ENCODE measurements at places on chromosomes 2 and 18.
A peak's percentile ranks its signal among the peaks of the same experiment; 100 is the strongest.

GRCh38 chr2:191012845-191013681 lies 908 bp downstream of the STAT1 start:
- no peak for ATAC-seq

GRCh38 chr2:239773228-239774141 lies 251.7 kb downstream of the NDUFA10 start:
- ATAC-seq, result no peak

DNA sequence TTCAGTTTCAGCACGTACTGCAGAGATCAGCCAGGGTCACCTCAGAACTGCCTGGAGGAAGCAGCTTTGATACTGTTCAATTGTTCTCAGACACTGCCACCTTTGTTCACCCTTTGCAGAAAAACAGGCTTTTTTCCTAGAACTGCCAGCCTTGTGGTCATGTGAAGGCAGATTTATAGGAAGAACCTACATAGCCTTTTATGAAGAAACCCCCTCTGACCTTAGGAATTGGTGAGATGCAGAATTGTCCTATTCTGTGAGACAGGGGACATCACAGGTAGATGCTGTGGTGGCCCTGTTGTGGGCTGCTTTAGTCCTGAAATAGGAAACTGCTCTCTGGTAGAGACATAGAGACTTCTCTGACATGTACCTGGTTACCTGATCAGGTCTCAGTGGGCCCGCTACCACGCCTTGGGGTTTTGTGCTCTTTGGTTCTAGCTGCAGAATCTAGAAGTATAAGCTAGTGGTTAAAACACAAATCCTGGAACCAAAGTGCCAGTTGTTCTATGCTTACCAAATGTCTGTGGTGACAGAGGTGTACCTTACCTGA lies 206.6 kb downstream of the AGPS start:
- ATAC-seq, result peak; percentile 67

- ATAC-seq, result no peak
These were observed 41.1 kb downstream of the CDCA7 start for GRCh38 chr2:173395567-173396351.

DNA sequence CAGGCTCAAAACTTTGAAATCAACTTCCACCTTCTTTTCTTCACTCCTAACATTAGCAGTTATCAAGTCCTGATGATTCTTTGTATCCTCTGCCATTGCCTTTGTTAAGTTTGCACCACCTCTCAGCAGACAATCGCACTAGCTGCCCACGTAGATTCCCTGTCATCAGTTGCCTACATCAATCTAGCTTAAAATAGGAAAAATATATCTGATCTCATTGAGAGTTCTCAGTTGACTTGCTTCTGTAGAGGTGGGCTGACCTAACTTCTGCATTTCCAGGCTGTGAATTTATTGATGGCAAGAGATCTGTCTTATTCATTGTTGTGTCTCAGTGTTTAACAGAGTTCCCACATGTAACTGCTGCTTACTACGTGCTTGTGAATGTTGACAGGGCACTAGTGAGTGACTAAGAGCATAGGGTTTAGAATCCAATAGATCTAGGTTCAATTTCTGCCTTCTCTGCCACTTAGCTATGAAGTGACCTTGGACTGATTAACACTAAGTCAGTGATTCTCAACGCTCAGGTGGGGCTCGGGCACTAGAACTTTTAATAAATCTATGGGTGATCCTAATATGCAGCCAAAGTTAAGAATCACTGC lies 3.7 kb upstream of the INSIG2 start:
- no peak for ATAC-seq

DNA sequence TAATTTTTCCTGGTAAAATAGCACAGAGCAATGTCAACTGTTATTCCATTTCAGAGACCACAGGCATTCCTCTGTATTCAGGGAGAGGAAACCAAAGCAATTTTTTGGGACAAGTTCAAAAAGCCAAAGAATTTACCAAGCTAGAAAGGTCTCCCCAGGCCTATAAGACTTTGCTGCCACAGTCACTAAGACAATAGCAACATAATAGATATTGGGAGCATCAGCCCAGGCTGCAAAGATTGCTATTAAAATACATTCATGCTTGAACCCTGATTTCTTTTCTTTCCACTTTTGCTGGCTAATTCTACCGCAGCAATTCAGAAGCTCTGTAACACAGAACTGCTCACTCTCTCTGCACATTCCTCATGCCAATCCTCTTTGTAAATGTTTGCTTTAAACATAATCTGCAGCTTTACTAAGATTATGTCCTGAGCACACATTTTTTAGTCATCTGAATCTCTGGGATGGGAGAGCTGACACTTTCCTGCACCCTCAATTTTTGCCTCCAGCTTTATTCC lies 76.3 kb downstream of the CLHC1 start:
- peak; percentile 7 for ATAC-seq

DNA sequence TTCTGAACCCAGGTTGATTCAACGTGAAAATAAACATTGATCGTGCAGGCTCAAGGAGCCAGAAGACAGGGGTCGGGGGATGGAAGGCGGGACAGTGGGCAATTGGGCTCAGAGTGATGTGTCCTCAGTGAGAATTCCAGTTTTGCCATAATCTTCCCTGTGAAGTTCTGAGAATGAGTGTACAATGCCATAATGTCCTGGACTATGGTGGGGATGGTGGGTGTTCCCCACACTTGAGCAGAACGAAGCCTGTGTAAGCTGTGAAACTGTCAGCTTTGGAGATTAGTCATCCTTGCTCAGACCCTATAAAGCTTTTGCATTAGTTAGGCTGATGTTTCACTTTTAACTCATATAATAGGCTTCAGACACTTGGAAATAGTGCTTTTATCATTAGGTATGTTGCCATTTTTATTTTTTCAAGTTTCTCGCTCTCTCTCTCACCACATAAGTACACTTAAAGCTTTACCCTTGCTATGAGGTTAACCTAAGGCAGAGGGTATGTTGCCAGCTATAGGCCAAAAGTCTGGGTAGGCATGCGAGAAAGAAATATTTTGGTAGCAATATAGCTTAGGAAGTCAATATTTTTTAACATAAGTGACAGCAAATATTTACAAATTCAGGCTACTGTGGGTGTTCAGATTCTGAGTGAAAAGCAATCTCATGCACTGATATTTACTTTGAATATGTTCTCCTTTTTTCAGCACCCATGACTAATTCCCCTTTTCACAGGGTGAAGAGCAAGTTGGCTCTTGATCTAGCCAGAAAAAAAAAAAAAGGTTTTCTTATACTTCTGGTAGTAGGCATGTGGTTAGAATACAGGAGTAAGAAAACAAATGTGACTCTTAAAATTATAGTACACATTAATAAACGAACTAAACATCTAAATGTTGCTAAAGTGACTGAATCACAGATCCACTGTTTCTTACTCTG lies 47.2 kb downstream of the CDC42EP3 start:
- ATAC-seq, result no peak

DNA sequence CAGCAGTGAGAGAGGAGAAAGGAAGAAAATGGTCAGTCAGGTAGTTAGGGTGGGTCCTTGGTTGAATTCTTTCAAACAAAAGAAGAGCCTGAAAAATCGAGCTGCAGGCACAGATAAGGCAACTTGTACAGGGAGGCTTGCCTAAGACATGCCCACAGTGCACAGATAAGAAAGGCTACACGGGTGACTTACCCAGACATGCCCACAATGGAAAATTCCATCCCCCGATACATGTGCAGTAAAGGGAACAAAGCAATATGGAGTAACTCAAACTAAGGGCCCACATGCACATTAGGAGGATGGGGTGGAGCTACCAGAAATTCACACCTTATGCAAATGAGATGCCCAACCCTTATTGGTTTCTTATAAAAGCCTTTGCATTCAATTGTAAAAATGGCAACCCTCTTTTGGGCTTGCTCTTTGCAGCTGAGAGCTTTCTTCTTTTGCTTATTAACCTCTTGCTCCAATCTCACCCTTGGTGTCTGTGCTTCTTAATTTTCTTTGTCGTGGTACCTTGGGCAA lies 110.3 kb upstream of the RMP24 start:
- no peak for ATAC-seq

DNA sequence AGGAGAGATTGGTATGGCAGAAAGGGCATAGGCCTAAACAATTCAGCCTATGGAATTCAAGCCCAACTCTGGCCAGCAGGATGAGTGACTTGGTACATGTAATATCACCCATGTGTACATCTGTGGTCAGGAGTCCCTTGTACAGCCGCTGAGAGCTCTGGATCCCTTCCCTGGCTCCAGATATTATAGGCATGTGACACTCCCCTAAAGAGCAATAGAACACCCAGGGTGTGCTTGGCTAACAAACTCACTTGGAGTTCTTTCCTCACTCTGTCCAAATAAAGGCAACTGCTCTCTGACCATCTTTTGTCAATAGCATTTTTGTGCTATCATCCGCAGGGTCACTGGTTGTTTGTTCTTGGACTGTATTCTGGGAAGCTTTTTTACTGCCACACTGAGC lies 197.4 kb upstream of the NCKAP5 start:
- ATAC-seq, result peak; percentile 37

DNA sequence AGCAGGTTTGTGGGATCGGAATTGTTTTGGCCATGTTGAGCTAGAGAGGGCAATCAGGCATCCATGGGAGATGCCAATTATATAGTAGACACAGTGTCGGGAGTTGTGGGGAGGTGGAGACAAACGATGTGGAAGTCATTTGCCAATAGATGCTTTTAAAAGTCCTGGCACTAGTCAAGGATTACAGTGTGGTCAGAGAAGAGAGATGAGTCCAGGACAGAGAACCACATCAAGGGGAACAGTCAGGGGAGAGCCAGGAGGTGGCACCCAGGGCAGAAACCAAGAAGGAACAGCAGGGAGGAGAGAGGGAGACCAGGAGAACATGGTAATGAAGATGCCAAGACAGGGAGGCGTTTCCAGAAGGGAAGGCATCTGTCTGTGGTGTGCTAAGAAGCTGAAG lies 81.2 kb downstream of the ARL4C start:
- ATAC-seq, result no peak

DNA sequence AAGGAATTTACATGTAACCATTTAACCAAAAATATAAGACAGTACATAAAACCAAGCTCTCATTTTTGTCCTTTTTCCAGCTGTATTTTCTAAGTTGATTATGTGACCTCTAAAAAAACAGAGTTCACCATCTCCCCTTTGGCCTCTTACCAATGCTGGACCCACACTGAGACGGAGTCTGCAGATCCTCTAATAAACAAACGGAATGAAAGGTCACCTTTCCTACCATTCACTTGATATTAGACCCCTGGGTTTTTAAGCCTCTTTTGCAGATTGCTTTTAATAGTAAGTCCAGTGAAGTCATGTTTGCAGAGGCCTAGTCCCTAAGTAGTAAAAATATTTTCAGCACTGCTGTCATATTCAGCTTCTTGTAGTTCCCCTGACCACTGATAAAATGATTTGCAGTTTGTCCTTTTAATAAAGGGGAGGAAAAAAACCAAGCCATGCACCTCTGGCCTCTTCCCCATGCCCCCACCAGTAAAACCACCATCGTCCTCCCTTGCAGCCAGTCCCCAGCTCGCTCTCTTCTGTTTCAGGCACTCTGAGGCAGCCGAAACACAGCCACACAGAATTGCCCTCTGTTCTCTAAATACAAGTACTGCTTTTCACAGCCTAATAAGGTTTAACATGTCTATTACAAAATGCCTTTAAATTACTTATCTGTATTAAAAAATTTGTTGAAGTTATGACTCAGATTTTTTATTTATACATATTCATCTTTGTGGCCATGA lies 427.5 kb downstream of the PARD3B start:
- ATAC-seq, result peak; percentile 86

GRCh38 chr2:231058761-231059550 lies 2.3 kb downstream of the PSMD1 start:
- ATAC-seq, result no peak

DNA sequence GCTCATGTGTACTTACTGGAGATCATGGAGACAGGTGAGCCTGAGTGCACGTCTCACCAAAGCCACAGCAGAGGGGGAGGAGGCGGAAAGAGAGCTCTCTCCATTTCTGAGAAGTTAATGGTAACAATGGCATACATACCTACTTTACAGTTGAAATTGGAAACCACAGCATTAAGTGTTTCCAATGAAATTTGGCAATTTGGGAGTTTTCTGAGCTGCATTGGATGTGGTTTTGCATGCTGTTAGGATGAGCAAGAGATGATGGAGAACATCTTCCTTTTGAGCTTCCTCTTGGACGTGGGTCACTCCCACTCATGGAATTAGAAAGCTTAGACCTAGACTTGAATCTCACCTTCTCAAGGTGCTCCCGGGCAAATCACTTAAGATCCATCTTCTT lies 25.5 kb upstream of the IL37 start:
- ATAC-seq, result no peak

- ATAC-seq, result peak; percentile 34
These were observed 61.6 kb downstream of the AAK1 start for GRCh38 chr2:69581774-69582581.

DNA sequence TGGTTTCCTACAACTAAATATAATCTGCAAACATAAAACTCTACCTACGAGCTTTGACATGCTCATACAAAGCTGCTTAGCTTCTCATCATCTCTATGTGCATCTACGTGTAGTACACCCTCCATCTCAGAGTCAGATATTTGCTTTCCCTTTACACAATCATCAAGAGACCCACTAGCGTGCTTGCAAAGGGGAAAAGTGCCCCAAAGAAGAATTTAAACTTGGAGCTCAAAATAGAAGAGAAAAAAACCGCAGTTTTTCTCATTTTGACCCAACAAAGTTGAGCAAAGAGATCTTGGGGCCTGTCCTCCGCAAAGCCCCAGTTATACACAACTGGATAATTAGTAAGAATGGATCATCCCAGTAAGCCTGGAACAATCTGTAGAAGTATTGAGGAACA lies 104.1 kb downstream of the PAX3 start:
- no peak for ATAC-seq

- peak; percentile 70 for ATAC-seq
These were observed 104.0 kb downstream of the COBLL1 start for GRCh38 chr2:164737612-164738081.

DNA sequence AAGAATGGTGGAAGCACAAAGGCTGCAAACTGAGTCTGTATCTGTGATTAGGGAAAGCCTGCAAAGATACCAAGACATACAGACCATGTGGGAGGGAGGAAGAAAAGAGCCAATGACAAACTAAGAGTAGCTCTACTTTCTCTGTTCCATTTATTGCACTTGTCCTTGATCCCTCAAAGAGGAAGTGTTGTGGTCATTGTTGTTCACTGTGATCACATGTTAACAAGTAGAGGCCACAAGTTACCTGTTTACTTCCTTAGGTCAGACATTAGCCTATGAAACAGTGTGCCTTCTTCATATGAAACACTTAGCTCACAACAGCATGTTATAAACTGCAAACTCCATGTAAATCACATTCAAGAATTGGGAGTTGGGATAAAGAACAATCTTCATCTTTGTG lies 32.6 kb downstream of the MAP2 start:
- ATAC-seq, result no peak

DNA sequence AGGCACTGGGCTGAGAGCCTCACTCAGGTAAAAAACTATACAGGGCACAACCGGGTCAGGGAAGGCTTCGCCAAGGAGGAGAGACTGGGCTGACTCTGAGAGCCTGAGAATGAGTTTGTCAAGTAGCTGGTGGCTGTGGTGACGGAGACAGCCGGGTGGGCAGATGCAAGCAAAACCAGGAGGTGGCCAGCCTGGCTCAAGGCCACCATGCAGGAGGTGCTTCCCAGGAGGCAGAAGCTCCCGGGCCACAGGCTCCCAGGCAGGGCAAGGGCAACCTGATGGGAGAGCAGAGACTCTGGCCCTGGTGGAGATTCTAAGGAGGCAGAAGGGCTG lies 2.9 kb upstream of the INHBB start:
- ATAC-seq, result no peak

- ATAC-seq, result no peak
These were observed 200.3 kb downstream of the MBD5 start for GRCh38 chr2:148221166-148221565.

GRCh38 chr2:76197428-76197827 lies 486.7 kb upstream of the GCFC2 start:
- ATAC-seq, result no peak

GRCh38 chr2:8833853-8834252 lies 3.6 kb downstream of the KIDINS220 start:
- ATAC-seq, result no peak

All from motor neuron (in vitro differentiated cells).